ENCODE measurements at places on chromosomes 5 and 9.

DNA sequence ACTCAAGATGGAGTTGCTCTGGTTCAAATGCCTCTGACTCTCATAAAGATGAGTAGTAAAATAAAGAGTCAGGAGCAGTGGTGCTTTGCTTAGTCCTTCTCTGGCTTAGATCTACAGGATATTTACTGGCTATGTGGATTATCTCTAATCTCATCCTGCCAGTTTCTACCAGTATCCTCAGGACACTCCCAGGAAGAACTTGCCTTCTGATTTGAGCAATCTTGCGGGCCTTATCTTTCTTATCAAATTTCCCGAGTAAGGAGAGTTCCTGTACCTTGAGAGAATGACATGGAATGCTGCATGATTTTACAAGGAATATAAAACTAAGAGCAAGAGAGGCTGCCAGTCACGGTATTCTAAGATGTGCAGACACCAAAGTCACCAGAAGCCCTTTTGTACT, 364.0 kb downstream of the ARHGEF28 start:
- no peak for DNase-seq

- no peak for DNase-seq
Observed at GRCh38 chr9:116450378-116451139, 236.5 kb upstream of the TRIM32 start.

DNA sequence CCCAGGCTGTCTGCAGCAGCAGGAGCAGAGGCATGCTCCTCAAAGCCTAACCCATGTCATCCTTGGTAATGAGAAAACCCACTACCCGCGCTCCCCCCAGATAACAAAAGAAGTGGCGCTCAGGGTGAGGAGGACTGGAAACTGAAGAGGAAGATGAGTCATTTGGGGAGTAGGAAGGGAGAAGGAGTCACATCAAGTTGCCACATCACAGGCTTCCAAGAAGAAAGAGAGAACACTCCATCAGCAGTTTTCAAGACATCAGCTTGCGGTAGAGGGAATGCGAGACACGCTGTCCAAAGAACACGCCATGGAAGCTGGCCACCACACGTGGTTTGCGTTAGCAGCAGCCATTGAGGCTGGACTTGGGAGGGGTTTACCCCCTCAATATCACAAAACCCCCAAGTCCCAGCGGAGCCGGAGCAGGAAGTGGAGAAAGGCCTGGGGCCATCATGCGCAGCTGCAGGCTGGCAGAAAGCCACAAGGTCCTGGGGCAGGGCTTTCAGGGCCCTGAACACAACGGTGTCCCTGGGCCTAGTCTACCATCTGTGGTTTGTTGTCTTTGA, 41.5 kb downstream of the SH3PXD2B start:
- no peak for DNase-seq

- no peak for DNase-seq
Observed at GRCh38 chr9:97064176-97064575, 25.2 kb upstream of the CTSV start.

DNA sequence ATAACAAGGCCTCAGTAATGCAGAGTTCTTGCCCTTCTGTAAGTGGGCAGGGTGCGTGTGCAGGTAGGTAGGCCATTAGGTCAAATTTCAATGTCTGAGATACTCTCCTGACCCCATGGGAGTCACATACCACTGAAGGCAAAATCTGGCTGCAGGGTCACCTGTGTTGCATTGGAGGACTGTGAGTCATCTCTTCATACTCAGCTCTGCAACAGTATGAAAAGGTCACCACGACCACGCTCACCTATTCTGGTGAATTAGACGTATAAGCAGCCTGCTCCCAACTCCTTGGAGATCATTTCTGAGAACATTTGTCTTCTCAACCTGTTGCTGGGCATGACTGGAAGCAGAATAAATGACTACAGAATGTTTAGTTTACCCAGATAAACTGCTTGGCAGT, 599.8 kb downstream of the PDE4D start:
- no peak for DNase-seq
